ENCODE measurements at places on chromosomes 5 and 9.

GRCh38 chr9:34343090-34343489 lies 13.7 kb downstream of the NUDT2 start:
- DNase-seq = no peak

- DNase-seq = no peak
Measured at GRCh38 chr5:168863021-168863420, 283.9 kb upstream of the PANK3 start.

GRCh38 chr5:144880513-144880912 lies 709.8 kb downstream of the KCTD16 start:
- DNase-seq = no peak

DNA sequence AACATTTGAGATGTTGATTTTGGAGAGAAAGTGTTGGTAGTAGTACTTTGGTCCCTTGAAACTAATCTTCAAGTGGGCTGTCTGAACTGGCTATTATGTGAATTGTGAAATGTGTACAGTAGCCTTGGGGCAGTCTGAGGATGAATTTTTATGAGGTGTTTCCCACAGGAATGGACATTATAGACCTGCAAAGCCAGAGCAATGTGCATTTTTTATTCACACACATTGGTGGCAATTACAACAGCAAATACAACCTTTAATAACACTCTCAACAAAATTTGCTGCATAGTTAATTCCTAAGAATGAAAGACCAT lies 147.0 kb downstream of the PAM start:
- DNase-seq = no peak

GRCh38 chr5:90473396-90474234 lies 956 bp downstream of the MBLAC2 start:
- DNase-seq = peak; percentile 32

- DNase-seq = peak; percentile 72
Measured at GRCh38 chr9:137236238-137236935, 4.7 kb upstream of the TUBB4B start.

DNA sequence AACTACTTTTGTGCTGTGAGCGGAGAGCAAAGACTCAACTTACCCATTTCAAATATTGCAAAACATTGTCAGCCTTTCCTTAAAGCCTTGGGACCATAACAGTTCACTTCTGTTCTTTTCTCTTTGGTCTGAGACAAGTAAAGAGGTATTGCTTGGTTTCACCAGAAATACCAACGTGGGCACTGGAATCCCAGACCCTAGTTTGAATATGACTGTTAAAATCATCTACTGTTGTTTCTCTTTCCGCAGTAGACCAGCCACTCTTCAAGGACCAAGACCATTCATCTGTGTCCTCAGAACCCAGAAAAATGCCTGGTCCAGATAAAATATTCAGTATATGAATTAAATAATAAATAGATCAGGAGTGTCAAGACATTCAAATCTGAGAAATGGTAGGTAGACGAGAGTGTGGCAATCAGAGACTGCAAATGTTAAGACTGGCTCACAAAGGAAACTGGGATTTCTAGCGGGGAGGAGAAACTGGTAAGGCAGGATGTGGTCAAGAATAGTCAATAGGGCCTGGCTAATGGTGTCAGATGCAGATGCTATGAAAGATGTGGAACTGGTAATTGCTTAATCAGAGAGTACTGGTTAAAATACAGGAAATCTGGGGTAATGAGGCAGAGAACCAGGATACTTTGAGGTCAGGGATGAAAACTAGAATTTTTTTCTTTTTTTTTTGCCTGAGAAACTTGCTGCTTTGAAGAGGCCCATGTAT lies 82.1 kb upstream of the IL33 start:
- peak; percentile 83 for DNase-seq

DNA sequence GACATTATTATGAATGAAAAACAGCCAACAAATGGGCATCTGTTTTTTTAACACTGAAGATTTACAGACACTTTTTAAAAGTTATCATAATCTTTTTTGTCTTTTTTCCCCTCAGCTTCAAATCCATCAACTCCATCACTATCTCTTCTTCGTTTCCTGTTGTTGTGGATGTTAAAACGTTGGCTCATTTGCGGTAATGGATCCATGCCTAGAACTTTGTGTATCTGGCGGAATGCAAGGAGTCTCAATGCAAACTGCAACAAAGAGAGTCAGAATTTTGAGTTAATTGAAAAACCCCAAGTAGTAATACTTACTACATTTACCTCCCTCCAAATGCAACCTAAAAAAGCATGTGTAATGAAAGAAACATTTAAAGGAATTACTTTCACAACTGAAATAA lies 42.9 kb upstream of the MTMR12 start:
- DNase-seq = no peak

GRCh38 chr9:137417161-137418021 lies 5.6 kb downstream of the EXD3 start:
- no peak for DNase-seq

GRCh38 chr5:3324421-3325101 lies 271.1 kb upstream of the IRX1 start:
- no peak for DNase-seq

- peak; percentile 68 for DNase-seq
Measured at GRCh38 chr9:110659891-110660541, 8.6 kb upstream of the MUSK start.

- DNase-seq = no peak
Measured at GRCh38 chr5:102886586-102886985, 131.5 kb downstream of the PAM start.

DNA sequence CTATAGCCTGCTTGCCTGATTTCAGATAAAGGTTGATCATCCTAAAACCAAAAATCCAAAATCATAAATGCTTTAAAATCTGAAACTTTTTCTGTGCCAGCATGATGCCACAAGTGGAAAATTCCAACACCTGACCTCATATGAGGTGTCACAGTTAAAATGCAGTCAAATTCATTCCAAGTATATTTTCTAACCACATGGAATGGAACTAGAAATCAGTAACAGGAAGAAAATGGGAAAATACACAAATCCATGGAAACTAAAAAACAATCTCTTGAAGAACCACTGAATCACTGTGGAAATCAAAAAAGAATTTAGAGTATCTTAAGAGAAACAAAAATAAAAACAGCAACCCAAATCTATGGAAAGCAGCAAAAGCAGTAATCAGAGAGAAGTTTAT lies 297.5 kb upstream of the COX7C start:
- no peak for DNase-seq

DNA sequence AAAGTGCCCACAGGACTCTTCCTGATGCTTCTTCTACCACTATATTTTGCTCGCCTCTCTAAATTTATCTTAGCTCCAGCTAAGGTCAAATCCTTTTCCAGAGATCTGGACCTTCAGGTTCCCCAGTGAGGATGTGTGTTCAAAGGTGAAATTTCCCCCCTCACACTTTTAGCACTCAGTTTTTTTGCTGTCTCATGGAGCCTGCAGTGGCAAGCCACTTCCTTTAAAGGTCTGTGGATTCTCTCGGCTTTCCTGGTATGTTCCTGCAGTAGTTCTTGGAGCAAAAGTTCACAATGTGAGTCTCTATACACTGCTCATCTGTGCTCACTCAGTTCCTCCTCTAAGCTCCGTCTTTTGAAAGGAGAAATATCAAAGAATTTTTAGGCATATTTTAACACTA lies 181.4 kb downstream of the LURAP1L start:
- DNase-seq = no peak

DNA sequence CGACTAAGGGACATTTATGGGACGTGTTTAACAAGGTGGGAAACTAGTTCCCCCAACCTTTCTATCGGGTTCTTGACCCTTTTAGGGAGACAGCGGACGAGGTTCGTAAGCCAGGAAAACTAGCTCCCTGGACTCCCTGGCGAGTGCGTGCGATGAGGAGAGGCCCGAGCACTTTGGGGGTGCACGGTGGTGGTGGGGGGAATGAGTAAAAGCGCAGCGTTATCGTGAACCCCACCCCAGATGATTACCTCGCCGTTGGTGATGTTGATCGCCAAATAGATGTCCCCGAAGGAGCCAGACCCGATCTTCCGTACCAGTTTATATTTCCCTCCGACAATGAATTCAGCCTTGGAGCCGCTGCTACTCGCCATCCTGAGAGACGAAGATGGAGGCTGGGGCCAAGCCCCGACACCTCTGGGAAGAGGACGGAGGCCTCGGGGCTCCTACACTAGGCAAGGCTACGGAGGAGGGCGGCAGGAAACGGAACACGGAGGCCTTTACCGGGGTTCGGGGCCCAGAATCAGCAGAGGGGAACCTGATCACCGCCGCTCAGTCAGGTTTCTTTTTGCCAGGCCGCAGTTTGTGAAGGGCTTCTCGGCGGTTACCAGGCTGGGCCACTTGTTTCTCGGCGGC lies 529 bp downstream of the CSNK1A1 start:
- no peak for DNase-seq

DNA sequence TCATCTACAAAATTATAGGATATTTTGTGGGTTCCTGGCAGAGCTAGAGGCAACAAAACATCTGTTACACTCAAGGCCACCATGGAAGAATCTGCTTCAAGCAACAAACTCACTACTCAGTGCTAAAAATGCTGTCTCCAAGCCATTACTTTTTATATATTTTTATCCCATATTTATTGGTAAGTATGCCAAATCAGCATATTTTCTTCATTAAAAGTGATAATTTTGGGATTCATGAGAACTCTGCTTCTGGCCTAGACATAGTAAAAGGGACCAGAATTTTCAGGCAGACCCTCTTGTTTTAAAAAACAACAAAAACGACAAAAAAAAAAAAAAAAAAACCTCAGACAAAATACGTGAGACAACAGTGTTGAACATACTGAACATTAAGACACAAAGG lies 236.0 kb downstream of the EDIL3 start:
- no peak for DNase-seq

Measured in HT1080 (cell line).